Suppressor macrophage (primary cell): ENCODE measurements at places on chromosomes 2 and 18.
A peak's percentile ranks its signal among the peaks of the same experiment; 100 is the strongest.

DNA sequence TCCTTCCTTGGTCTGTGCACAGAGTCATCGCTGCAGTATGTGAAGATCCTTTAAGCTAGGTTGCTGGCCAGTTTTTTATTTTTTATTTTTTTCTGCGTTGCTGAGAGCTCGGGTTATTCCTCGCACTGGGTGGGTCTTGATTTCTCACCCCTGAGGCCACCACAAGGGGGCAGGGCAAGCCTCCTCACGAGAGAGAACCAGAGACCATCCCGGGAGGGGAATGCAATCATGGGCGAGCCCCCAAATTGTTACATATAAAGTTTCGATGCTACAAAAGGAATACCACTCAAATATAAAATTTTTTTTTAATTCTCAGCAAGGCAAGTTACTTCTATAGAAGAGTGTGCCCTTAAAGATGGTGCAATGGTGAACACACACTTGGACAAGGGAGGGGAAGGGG, 24.9 kb downstream of the HTR2B start:
- peak; percentile 15 for DNase-seq

GRCh38 chr2:8234757-8235374, 447.0 kb upstream of the ID2 start:
- DNase-seq, result no peak

- peak; percentile 51 for DNase-seq
These were observed 208.3 kb upstream of the FANCL start for GRCh38 chr2:58449286-58450010.

GRCh38 chr18:10856132-10856531, 293.2 kb downstream of the PIEZO2 start:
- DNase-seq, result no peak

GRCh38 chr2:207073801-207074678, 91.7 kb downstream of the KLF7 start:
- peak; percentile 46 for DNase-seq

GRCh38 chr2:140502951-140503630, 1627.7 kb downstream of the LRP1B start:
- DNase-seq, result no peak

- DNase-seq, result peak; percentile 95
These were observed 30.6 kb upstream of the GPD2 start for GRCh38 chr2:156405586-156405985.

DNA sequence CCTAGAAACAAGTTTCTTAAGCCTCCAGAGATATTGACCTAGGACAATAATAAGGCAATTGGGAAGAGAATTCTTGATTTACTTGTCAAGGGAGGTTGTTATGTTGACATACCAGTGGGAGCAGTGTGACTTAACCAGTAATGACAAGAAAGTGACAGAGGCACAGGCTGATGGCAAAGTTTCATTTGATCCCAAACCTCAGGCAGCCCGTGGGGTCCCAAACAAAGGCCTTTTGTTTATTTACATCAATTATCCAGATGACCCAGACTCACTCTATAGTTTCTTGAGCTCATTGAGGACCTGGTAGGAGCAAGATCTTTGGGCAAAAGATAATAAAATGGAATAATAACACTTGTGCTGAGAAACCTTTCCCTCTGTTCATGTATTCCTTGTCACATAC, 336.8 kb downstream of the ARL6IP6 start:
- DNase-seq, result no peak

GRCh38 chr18:69752737-69753380, 194.8 kb downstream of the CD226 start:
- DNase-seq, result no peak

GRCh38 chr18:35139517-35139916, 98.3 kb downstream of the MAPRE2 start:
- no peak for DNase-seq

- no peak for DNase-seq
These were observed 9.9 kb downstream of the GKN2 start for GRCh38 chr2:68942827-68943226.

DNA sequence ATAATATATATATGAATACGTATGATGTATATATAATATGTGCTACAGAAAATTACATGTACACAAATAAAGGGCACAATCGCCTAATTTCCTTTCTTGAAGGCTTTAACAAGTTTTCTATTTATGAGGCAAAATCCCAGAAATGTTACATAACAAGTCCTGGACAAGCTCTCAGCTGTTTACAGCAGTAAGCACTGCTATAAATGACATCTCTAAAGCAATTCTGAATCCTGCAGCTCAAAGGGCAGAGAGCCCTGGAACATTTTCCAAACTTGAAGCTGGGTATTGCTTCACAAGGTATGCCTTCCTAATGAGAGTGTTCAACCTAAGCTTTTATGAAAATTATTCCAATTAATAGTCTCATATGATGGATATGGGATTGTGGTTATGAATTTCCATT, 222.3 kb upstream of the GCFC2 start:
- no peak for DNase-seq
